ENCODE measurements at places on chromosomes 12 and 14.
A peak's percentile ranks its signal among the peaks of the same experiment; 100 is the strongest.

- DNase-seq, result no peak
These were observed 511.1 kb downstream of the RPL10L start for GRCh38 chr14:46140445-46140844.

GRCh38 chr14:74612350-74613021 is 449 bp upstream of the LTBP2 start:
- peak; percentile 90 for DNase-seq

GRCh38 chr12:1890119-1890703 is 28.2 kb downstream of the CACNA2D4 start:
- no peak for DNase-seq

GRCh38 chr12:120388691-120389481 is 19.9 kb upstream of the MSI1 start:
- DNase-seq, result no peak

- no peak for DNase-seq
These were observed 18.3 kb downstream of the DYRK4 start for GRCh38 chr12:4580281-4580688.
